Activated CD4-positive, alpha-beta T cell treated with anti-CD3 and anti-CD28 coated beads, Interleukin-2, amount 10 ng/mL, durations not matched to agents 7 days and 5 days (primary cell): ENCODE measurements at places on chromosomes 2 and 18.

DNA sequence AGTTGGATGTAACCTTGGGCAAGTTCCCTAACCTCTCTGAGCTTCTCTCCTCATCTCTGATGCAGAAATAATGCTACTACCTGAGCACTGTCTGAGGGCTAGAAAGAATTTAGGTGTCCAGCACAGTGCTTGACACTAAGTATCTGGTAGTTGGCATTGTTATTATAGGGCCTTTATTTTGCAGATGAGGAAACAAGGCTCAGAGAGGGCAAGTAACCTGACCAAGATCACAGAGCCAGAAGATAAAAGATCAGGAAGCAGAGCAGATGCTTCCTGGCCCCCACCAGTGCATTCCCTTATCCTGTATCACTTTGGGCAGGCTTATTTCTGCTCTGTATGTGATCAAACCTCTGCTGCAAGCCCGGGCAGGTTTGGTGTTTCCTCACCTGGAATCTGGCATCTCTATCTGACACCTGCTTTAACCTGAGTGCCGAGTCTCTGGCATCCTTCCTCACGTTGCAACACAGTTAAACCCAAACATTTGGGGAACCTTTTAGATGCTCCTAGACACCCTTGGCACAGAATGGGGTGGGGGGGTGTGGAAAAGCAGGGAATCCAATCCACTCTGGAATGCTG is 69.9 kb downstream of the PLB1 start:
- DNase-seq: no peak

DNA sequence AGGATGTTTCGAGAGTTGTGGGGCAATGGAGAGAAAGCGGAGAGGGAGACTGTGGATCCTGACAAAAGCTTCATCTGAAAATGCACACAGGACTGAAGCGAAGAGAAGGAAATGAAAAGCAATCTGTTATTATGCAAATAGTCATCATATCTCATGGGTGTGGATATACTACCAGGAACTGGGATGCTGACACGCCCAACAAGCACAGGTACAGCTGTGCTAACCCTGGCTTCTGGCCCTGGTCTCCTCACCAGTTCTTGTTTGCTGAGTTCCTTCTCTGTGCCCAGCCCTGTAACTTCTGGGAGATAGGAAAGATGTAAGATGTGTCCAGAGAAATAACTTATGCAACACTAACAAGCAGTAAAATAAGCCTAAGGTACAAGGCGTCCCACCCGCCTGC is 358.8 kb downstream of the CMPK2 start:
- DNase-seq: no peak

- DNase-seq: no peak
These were observed 140.0 kb upstream of the PKDCC start for GRCh38 chr2:41907771-41908207.

DNA sequence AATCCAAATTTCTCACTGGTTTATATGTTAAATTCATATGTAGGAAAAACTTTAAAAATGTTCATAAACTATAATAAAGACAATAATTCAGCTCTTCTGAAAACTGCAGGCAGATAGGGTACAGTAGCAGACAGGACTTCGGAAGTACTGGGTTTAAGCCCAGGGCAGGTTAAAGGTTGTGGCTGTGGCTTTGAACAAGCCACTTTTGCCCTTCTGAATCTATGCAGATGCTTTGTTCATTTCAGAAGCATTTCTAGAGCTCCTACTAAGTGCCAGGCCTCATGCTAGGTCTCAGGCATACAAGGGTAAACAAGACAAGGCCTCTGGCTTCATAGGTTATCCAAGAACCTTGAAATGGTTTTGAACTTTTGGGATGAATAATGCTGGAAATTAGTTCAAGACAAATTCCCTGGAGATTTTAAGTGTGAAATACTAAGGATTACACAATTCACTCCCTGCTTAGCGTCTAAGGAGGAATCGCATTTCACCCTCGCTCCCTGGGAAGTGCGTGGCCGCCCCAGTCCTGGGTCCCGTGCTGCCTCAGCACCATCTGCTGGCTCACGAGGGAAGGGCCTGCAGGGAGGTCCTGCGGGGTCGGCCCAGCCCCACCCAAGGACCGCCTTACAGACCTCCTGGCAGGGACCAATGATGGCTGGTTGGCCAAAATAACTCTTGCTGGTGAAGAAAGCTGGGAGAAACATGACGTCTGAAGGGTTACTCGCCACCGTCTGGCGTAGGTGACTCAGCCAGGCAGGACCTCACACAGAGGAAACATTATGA is 67.7 kb upstream of the L3MBTL4 start:
- DNase-seq: no peak

- no peak for DNase-seq
These were observed 34.0 kb downstream of the AQP12A start for GRCh38 chr2:240725671-240726070.

GRCh38 chr2:216589791-216590190 is 43.4 kb upstream of the IGFBP2 start:
- no peak for DNase-seq

GRCh38 chr18:47390410-47391024 is 139.1 kb upstream of the SKOR2 start:
- no peak for DNase-seq

- no peak for DNase-seq
These were observed 31.8 kb downstream of the KLF7 start for GRCh38 chr2:207133820-207134519.

- no peak for DNase-seq
These were observed 10.6 kb downstream of the SEC11C start for GRCh38 chr18:59150236-59150635.

GRCh38 chr2:925711-926110 is 24.9 kb upstream of the SNTG2 start:
- DNase-seq: no peak

GRCh38 chr18:21686282-21687105 is 18.1 kb downstream of the ABHD3 start:
- DNase-seq: no peak

- no peak for DNase-seq
These were observed 45.8 kb downstream of the SLC4A5 start for GRCh38 chr2:74297391-74297790.

GRCh38 chr2:165371356-165371755 is 98.1 kb upstream of the CSRNP3 start:
- no peak for DNase-seq

DNA sequence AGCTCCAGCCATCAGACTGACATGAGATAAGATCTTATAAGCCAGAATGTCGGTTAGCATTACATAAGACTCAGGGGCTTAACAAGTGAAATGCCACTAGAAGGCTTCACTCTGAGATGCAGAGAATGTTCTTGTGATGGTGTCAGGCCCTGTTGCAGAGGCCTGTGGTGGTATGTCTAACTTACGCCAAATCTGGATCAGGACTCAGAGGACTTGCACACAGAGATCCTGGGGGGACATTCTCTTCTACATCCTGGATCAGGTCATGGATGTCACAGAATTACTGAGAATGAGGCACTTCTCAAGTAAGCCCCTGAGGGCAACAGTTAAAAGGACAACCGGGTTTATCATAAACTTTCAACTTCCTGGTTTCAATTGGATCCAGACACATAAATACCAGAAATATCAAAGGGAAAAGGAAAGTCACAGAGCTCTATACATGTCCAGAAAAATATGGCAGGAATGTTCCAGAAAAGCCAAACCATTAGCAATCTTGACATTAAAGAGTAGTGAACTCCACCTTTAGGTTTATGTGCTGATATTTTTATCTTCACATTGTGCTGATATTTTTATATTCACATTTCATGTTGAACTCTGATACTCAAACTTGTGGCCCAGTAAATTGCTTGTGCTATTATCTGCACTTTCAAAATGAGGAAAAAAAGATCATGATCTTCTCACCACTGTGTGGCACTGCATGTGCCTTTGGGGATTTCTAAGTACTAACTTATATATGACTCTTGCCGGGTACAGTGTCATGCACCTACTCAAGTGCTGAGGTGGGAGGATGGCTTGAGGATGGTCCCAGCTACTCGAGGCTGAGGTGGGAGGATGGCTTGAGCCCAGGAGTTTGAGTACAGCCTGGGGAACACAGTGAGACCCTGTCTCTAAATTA is 137.5 kb upstream of the RNF152 start:
- no peak for DNase-seq

DNA sequence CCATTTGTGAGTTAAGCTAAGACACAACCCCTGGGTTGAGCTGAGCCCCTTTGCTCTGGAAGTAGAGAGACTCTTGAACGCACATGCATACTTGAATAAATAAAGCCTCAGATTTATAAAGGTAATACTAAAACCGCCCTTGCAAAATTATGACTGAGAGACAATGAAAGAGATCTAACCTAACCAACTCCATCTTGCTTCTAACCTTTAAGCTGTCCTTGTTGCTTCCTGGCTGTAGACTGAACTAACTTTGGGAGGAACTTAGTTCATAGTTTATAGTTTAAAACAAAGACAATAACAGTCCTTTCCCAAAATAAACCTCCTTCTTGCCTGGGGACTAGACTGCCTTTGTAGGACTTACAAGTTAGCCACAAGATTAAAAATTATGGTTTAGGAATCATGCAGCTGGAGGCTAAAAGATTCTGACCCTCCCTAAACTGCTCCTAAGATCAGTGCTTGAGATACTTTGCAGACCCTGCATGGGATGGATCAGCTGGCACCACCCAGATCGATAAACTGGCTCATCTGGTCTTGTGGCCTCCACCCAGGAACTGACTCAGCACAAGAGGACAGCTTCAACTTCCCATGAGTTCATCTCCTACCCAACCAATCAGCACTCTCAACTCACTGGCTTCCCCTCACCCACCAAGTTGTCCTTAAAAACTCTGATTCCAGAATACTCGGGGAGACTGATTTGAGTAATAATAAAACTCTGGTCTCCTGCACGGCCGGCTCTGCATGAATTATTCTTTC is 240.2 kb upstream of the SLC14A2 start:
- DNase-seq: no peak

DNA sequence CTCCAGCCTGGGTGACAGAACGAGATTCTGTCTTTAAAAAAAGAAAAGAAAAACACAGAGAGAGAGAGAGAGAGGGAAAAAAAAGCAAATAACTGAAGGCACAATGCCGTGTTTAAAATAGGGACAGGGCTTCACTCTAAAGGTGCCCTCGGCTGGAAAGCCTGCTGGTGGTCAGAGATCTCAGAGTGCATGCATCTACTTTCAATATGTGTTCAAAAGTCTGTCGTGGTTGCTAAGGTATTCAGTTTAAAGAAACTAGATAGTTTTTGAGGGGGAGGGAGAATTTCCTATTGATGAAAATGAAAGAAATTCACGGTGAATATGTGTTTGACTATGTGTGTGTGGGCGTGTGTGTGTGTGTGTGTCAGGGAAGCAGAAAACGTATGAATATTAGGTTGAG is 11.0 kb upstream of the CBLN2 start:
- no peak for DNase-seq

- DNase-seq: no peak
These were observed 8.4 kb downstream of the FHL2 start for GRCh38 chr2:105390454-105390853.

- no peak for DNase-seq
These were observed 160.7 kb downstream of the RAB3GAP1 start for GRCh38 chr2:135212757-135213156.

GRCh38 chr2:191593622-191594385 is 84.1 kb upstream of the NABP1 start:
- no peak for DNase-seq

- no peak for DNase-seq
These were observed 53.5 kb upstream of the ASPRV1 start for GRCh38 chr2:70014959-70015358.

DNA sequence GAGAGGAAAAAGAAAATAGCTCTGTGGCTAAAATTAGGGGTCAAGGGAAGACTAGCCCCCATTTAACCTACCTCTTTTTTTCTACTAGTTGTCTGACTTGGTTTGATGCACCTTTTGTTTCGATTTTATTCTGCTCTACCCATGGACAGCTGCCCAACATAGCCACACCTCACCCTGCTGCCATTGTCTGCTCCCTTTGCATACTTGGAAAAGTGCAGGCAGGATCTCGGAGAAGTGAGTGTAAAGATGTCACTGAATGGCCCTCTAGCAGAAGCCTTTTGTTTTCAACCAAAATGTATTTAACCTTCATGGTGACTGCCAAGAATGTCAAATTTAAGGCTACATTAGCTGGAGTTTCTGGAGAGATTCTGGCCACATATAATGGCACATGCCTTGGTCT is 62.9 kb downstream of the SETBP1 start:
- DNase-seq: no peak

GRCh38 chr18:63071701-63072141 is 247.8 kb downstream of the BCL2 start:
- no peak for DNase-seq

- DNase-seq: peak; percentile 64
These were observed 28.8 kb downstream of the BCL2 start for GRCh38 chr18:63290821-63291200.

- no peak for DNase-seq
These were observed 34.3 kb downstream of the INHBB start for GRCh38 chr2:120379916-120380893.

DNA sequence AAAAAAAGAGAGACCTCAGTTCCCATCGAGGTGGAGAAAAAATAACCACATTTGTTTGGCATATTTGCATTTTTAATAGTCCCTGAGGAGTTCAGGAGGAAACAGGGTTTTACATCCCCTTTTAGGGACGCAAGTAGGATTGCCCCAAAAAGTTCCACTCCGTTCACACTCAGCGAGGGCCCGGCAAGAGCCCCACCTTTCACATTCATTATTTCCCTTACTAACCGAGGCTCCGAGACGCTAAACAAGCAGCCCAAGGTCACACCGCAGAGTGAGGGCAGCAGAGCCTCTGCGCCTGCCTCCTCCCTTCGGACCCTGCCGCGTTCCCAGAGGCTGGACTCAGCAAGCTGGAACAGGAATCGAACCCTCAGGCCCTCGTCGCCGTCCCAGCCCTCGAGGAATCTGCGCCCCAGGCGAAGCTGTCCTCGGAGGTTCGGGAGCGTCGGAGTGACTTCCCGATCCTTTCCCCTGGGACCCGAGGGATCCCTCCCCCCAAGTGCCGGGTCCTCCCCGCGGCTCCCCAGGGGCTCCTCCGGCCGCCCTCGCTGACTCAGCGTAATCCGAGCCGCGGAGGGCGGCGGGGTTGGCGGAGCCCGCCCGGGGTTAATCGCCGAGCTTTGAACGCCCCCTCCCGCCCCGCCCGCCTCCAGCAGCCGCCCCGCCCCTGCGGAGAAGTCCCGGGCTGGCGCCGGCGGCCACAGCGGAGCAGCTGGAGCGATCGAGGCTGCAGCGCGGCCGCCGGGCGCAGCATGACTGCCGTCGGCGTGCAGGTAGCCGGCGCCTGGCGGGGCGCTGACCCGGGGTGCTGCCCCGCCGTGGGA is at the start of gene TMEM37:
Gene TMEM37, plus strand, starts transcription at position 700 of the 821 bp plus-strand sequence. Its CDS starts 50 bp downstream, at position 750.
- DNase-seq: no peak

DNA sequence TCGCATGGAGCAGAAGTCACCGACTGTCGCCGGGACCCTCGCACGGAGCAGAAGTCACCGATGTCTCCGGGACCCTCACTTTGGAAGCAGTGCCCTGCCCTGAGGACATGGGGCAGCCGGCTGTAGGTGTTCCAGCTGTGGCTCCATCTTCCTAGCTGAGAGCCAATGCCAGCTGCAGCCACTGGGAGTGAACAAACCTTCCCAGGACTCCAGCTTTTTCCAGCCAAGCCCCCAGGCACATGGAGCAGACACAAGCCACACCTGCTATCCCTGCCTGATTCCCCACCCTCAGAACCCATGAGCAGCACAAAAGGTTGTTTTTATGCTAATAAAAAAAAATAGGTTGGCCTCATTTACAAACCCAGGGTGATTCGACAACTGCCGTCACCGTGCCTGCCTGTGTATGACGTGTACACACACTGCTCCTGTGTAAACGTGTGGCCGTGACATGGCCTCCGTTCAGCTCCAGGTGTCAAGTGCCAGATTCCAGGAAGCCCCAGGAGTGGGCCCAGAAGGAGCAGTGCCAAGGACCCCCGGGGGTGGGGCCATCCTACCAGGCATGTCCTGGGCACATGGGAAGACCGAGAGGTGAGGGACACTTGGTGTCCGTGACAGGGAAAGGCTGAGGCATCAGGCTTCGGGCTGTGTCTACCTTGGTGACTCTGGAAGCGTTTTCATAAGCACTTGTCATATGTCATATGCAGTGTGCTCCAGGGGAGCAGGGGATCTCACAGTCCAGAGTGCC is 91.5 kb downstream of the EIPR1 start:
- DNase-seq: no peak
